ENCODE measurements at places on chromosomes 4 and X. TPM values are rescaled to one million over a fixed set of nuclear protein-coding genes. Genes with fewer than 3 reads are reported as not detected.

GRCh38 chrX:103941201-103941975 is 21.0 kb upstream of the TMSB15B start:
- DNase-seq, result no peak

- no peak for DNase-seq
These were observed 78.3 kb upstream of the IL2 start for GRCh38 chr4:122534776-122535175.

DNA sequence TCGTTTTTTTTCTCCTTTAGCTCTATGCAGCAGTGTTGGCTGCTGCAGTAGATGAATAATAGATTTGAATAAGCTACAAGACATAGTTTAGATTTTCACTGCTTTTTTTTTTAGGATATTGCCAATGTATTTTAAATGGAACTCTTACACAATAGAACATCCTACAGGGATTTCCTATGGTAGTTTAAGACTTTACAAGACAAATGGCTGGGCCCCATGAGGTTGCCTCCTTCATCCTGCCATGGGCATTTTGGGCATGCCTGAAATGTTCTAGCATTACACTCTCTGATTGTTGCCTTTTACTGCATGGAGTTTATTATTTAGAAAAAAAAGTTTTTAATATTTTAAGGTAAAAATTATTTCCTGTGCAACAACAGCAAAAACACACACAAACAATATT is 74.5 kb downstream of the MID1 start:
- DNase-seq, result no peak

DNA sequence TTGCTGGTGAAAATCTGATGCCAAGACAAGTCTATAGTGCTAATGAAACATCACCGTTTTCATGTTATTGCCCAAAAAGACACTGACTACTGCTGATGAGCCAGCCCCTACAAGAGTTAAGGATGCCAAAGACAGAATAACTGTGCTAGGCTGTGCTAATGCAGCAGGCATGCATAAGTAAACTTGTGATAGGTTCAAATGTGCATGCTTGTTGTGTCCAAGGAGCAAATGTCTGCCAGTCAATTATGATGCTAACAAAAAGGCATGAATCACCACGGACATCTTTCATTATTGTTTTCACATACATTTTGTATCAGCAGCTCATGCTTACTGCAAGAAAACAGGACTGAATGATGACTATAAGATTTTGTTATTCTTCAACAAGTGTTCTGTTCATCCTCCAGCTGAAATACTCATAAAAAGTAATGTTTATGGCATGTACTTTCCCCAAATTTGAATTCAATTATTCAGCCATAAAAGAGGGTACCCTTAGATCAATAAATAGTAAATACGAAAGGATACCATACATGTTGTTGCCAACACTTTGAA is 306.9 kb upstream of the ARSJ start:
- DNase-seq, result peak; percentile 69

- DNase-seq, result no peak
These were observed 50.6 kb upstream of the RAPGEF2 start for GRCh38 chr4:159052315-159052714.

GRCh38 chrX:102154900-102155805 is 624 bp downstream of the BEX5 start:
- no peak for DNase-seq

GRCh38 chrX:144681501-144681900 is 565.8 kb upstream of the SPANXN1 start:
- no peak for DNase-seq

- no peak for DNase-seq
These were observed 642.2 kb downstream of the IQCM start for GRCh38 chr4:149173241-149174013.

- DNase-seq, result peak; percentile 59
These were observed 1.8 kb upstream of the NAA15 start for GRCh38 chr4:139299536-139299935.

DNA sequence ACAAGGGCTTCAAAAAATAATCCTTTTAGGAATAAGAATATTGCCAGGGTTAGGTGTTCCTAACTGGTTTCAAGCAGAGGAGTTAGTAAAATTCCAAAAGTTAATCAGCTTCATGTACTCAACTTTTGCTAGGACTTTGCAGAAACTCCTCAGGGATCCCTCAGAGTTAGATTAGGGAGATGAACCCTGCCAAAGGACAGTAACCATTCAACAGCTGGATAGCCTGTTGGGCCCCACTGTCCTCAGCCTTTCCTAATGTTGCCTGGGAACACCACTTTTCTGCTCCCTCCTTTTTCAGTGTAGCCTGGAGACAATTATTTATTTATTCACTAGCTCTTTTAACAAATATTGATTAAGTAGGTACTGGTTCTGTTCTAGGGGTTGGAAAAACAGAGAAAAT is 53.8 kb downstream of the NFKB1 start:
- no peak for DNase-seq

DNA sequence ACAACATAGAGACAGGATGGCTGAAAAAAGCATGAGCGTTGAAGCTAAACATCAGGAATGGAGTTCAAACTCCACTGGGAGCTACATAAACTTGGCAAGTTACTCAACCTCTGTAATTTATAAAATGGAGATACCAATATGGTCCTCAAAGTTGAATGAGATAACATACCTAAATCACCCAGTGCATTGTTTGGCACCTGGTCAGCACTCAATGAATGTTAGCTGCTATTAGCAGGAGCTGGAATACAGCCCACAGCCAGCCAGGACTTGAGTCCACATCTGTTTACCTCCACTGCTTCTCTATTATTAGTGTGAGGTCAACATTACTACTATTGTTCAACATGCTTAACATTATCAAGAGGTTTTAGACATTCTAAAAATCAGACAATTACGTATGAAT is 97.9 kb downstream of the NR3C2 start:
- no peak for DNase-seq

- no peak for DNase-seq
These were observed 80.5 kb upstream of the HELT start for GRCh38 chr4:184937745-184938144.

DNA sequence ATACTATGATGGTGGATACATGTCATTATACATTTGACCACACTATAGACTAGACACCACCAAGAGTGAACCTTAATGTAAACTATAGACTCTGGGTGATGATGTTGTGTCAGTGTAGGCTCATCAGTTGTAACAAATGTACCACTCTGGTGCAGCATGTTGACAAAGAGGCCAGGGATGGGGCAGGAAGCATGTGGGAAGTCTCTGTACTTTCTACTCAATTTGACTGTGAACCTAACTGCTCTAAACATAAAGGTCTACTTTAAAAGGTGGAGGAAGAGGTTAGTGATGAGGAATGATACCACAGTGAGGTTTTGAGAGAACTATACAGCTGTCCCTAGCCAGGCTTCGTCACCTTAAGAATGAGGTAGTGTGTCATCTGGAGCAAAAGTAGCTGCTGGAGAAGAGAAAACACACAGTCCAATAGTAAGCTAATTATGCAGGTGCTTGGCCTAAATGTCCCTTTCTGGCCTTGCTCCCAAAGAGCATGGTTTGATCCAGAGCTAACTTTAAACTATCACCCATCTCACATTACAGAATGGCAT is 38.4 kb downstream of the GRSF1 start:
- no peak for DNase-seq

DNA sequence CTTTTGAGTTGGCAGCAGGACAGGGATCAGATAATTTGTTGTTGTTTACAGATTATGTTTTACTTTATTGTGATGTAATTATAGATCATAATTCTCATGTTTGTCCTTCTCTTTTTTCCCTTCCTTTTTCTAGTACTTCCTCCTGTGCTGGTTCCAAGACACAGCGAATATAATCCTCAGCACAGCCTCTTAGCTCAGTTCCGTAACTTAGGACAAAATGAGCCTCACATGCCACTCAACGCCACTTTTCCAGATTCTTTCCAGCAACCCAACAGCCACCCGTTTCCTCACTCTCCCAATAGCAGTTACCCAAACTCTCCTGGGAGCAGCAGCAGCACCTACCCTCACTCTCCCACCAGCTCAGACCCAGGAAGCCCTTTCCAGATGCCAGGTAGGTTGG is 58.0 kb downstream of the SMAD1 start:
- no peak for DNase-seq

DNA sequence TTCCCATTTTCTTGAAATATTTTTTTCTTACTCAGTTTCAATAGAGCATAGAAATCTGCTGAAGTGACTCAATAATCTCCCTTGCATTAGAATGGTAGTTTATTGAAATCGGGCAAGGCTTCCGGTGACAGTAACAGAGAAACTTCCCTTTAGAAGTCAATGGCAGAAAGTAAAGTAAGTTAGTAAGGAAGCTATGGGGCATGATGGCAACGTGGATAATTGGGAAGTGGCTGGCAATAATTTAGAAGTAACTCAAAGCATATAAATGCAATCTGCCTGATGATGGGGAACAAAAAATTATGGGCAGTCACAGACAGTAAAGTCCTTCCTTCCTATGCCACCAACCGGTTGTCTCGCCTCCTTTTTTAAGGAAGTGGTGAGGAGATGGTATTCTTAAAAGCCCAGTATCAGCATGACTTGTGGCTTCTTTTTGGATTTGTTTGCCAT is 7.6 kb downstream of the CYBB start:
- DNase-seq, result no peak

DNA sequence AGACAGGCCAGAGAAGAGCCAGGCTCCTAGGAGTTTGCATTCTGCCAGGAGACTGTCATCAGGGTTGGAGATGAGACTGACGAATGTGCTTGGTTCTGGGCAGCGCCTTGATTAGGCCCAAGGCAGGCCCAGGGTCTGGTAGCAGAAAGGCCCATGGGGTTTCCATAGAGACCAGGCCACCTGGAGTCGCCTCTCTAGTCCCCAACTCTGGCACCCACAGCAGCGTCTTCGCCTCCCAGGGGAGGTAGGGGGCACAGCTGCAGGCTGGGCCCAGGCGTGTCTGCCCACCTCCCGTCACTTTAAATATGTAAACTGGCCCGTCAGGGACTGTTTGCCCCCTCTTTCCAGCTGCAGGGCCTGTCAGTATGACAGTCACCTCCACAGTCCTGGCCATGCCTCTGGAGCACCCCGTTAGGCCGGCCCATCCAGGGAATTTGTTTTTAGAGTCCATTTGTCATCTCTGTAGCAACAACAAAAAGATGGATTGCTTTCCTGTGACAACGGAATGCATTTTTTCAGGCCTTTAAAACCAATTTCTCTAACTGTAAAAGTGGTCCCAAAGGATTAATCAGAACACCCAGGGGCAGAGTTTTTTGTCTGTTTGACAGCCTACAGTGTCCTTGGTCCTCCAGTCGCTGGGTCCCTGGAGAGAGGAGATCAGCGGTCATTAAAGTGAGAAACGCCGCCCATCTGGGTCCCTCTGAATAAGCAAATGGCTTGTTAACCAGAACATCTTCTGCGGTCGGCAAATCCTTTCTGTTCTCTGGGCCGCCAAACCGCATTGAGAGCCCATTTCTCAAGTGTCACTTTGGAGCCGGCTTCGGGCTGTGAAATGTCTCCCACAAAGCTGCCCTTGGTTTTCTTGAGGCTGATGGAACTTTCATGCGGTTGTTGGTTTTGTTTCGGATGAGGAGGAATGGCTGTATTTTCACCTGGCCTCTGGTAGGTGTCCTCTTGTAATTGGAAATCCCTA is 153.0 kb upstream of the PSAPL1 start:
- peak; percentile 36 for DNase-seq

DNA sequence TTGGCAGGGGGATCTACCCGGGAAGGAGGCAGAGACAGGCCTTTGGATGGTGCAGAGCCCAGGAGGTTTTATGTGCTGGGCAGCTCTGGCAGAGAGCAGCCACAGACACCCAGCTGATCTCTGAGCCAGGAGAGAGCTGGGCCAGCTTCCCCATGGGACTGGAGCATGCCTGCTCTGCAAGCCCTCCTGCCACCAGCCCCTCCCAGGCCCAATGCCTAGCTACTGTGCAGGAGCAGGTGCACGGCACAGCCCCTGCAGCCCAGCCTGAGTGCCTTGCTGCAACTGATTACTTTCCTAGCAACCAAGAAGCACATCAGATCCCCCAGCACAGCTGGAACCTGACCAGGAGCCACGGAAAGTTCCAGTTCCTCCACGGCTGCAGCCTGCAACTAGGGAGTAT is 57.8 kb upstream of the BEND2 start:
- no peak for DNase-seq

DNA sequence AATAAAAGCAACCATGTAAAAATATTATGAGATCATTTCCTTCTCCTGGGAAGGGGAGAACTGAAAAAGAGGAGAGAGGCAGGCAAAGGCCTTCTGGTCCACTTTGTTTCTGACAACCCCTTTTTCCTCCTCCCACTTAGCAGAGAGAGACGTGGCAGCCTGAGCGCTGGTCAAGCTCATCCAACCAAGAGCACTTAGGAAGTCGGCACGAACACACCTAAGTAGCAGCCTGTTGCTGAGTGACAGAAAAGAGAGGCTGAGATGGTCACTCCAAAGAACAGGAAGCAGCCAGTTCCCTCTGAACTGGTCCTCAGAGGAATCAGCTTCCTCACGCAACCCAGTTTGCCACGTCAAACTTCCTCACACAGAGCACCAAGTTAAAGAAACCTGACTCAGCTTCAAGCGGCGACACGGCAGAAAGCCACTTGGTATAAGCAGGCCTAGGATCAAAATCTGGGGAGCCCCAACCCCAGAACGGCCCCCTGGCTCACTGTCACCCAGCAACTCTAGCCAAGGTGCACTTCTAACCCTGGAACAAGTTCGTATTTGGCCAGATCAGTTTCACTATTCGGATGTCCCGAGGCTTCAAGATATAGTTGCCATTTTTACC is 861 bp downstream of the SEC24D start:
- peak; percentile 84 for DNase-seq

Gene SPANXA1
- not detected for total RNA-seq

Gene ABRAXAS1
- 23.3 TPM for total RNA-seq

Gene CFAP299
- total RNA-seq, result 1.5 TPM

Gene PRPS1
- total RNA-seq, result 31.5 TPM

Gene RAI2
- under 0.01 TPM for total RNA-seq

Gene FAM47A
- total RNA-seq, result not detected

Gene GPR119
- not detected for total RNA-seq

Gene NPY2R
- total RNA-seq, result 0.36 TPM

Gene PPEF1
- under 0.01 TPM for total RNA-seq

Gene SEC24D
- 116 TPM for total RNA-seq
